ENCODE measurements at places on chromosomes 16 and 17.

DNA sequence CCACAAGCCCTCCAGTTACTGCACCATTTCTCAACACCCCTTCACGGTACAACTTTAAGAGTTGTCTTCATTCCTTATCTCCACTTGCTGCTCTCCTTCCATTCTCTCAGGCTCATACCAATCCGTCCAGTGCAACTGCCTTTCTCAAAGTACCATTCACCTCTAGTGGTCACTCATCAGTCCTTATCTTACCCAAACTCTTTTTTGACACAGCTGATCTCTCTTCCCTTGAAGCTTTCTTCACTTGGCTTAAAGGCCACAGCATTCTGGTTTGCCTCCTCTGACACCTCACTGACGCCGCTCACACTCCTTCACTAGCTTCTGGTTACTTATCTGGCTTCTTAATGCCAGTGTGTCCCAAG is 24.9 kb downstream of the UBE2G1 start:
- DNase-seq: no peak

GRCh38 chr16:1615761-1616160 is 3.6 kb downstream of the CRAMP1 start:
- no peak for DNase-seq

DNA sequence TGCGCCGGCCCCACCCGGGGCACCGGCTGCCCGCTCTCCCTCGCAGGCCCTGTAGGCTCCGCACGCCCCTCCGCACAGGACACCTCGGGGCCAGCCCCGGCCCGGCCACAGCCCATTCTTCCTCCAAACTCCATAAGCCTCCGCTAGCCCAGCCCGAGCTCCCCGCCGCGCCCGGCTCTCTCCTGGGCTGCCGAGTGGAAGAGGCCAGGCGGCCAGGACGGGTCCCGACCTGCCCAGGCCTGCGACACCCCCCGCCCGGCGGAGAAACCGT is 397 bp downstream of the NCOR1 start:
- peak; percentile 9 for DNase-seq

GRCh38 chr16:84737192-84738011 is 37.6 kb downstream of the USP10 start:
- peak; percentile 84 for DNase-seq

- no peak for DNase-seq
Observed at GRCh38 chr16:70526403-70526802, 2.8 kb downstream of the SF3B3 start.

GRCh38 chr16:49181791-49182518 is 99.7 kb downstream of the CBLN1 start:
- DNase-seq: no peak

GRCh38 chr17:29157310-29157709 is 22.9 kb downstream of the MYO18A start:
- DNase-seq: no peak

GRCh38 chr17:55416000-55416399 is 5.6 kb downstream of the MMD start:
- no peak for DNase-seq

DNA sequence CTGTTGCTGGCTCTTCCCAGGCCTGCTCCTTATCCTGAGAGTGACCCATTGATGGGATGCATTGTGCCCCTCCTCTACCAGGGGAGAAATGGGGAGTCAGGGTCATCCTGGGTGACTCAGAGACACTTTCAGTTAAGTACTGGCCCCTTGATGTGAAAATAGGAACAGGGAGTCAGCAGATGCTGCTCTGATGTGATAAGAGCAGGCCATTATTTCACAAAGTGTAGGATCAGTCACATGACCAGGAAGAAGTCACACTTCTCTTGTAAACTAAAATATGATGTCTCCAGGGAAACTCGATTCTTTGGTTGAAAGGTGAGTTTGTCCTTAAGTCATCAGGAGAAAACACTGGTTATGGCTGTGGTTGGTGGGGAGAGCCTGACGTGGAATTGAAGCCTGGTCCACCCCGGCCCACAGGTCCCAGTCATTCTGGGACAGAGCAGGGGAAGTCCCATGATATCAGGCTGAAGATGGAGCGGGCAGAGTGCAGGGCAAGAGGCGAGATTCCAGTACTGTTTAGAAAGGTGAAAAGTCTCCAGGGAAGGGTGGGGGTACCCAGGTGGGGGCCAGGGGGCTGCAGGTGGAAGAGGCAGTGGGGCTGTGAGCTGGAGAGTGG is 88.6 kb upstream of the NLRP1 start:
- DNase-seq: no peak

DNA sequence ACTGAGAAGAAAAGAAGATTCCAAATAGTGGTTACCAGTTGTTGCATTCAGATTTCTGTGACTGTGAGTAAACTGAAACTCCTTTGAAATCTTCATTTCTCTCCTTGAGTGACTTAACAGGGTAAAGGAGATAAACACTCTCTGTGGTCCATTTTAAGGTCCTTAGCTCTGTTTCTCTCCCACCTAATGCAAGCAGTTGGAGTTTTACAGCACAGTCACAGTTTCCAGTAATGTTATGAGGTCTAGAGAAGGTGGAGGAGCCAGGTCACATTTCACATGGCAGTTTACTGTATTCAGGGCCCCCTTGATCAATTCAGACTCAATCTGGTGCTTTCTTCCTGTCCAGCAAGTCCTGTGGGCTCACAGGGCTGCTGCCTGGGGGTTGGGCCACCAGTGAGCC is 32.2 kb upstream of the SLC12A3 start:
- DNase-seq: no peak

DNA sequence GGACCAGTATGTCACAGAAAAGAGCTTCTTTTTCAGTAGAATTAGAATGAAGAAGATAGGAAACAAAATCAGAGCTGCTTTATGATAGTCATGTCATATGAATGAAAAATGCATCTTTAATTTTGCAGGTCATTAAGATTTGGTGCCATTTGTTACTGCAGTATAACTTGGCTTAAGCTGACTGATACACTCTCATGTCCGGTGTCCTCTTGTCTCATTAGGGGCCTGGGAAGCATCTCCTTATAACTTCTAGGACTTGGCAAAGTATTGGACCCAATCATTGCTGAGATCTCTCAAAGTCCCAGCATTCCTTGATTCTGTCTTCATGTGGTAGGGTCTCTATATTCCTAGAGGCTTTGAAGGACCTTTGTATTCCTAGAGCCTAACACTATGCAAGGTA is 559.4 kb downstream of the TOX3 start:
- DNase-seq: no peak

GRCh38 chr17:11719856-11720255 is 121.6 kb downstream of the DNAH9 start:
- no peak for DNase-seq

GRCh38 chr16:85761861-85762260 is 11.0 kb upstream of the C16orf74 start:
- DNase-seq: no peak

DNA sequence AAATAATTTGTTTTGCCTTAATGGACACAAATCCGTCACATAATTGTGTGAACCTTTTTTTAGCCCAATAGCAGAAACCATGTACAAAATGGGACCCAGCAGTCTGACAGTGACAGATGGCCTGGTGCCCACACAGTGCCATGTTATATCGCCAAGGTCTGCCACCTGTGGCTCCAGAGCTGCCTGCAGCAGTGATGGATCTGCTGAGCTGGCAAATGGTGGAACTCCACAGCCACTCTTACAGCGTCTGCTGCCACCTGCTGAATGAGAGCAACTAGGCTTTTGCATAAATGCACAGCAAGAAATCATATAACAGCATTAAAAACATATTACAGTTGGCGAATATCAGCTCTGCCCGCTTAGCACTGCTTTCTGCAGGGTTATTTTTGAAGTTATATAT is 59.4 kb downstream of the NUP93 start:
- peak; percentile 7 for DNase-seq

- DNase-seq: peak; percentile 62
Observed at GRCh38 chr17:48678141-48678971, 44.0 kb downstream of the PRAC1 start.

- no peak for DNase-seq
Observed at GRCh38 chr16:129075-129474, 9.4 kb downstream of the NPRL3 start.

DNA sequence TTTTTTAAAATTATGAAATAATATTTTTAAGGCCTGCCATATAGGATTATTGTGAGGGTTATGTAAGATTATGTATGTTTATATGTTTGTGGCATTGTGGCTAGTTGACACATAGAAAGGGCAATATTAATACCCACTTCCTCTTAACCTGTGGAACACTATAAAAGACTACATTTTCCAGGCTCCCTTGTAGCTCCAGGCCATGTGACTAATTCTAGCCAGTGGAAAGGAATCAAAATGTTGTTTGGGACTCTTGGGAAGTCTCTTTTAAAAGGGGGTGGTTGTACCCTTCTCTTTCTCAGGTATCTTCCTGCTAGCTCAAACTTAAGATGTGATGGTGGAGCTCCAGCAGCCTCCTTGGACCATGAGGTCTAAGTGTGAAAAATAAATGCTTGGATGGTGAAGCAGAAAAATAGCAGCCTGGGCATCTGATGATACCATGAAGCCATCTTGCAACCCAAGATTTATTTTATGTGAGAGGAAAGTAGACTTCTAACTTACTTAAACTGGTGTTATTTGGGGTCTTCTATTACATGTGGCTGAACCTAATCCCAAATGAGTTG is 39.2 kb downstream of the TEKT5 start:
- DNase-seq: no peak

DNA sequence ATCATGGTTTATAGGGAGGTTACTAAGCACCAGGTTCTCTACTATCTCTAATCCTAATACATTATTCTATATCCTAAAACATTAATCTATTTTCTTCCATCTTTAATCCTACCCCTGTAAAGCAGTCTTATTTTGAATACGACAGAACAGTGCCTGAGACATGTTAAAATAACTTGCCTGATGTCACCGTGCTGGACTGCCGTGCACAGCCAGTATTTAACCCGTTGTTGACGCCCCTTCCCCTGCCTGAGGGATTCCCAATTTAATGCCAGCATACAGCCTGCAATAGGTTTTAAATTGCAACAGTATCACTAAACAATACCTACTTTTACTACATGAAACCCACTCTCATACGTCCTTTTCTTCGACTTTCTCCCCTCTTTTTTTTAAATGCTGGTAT is 133.3 kb downstream of the PARN start:
- no peak for DNase-seq

- DNase-seq: no peak
Observed at GRCh38 chr17:9179602-9180001, 158.3 kb downstream of the NTN1 start.

GRCh38 chr17:3893003-3893719 is at the start of gene CAMKK1:
TSS of gene CAMKK1 (minus strand) at chr17:3893053. CDS start at chr17:3885687, 7,366 bp downstream.
- peak; percentile 75 for DNase-seq

- peak; percentile 96 for DNase-seq
Observed at GRCh38 chr17:82450357-82451106, at the start of gene CYBC1. TSS of gene CYBC1 (minus strand) at chr17:82450752. CDS start at chr17:82449254, 1,498 bp downstream.

GRCh38 chr17:83198366-83199341 is 119.2 kb downstream of the METRNL start:
- no peak for DNase-seq

GRCh38 chr16:2535625-2536013 is 2.2 kb upstream of the PDPK1 start:
- no peak for DNase-seq

DNA sequence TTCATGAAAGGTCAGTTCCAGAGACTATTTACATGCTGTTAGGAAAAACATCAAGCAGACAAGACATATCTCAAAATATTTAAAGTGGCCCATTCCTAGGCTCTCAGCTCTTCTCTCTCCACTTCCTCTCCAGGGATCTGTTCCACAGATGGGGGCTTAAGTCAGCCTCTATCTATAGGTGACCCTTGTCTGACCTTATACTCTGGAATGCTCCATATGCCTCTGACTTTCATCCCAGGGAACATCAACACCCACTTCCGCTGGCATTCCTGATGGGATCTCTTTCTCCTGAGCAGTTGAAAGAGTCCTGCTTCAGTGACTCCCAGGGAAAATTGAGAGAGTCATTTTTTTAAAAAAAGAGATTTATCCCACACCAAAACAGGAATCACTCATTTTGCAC is 11.5 kb upstream of the WIPI1 start:
- DNase-seq: no peak
